ENCODE measurements at places on chromosomes 7 and 10. TPM values are rescaled to one million over a fixed set of nuclear protein-coding genes. Genes with fewer than 3 reads are reported as not detected.

Gene MYH16
- not detected for total RNA-seq

Gene CRYGN
- not detected for total RNA-seq

Gene PRKAR2B
- total RNA-seq = 0.06 TPM

Gene MYOZ1
- total RNA-seq = not detected

Gene AKR1C4
- total RNA-seq = not detected
